Effector CD8-positive, alpha-beta T cell (primary cell): ENCODE measurements at places on chromosomes 12 and 14.

DNA sequence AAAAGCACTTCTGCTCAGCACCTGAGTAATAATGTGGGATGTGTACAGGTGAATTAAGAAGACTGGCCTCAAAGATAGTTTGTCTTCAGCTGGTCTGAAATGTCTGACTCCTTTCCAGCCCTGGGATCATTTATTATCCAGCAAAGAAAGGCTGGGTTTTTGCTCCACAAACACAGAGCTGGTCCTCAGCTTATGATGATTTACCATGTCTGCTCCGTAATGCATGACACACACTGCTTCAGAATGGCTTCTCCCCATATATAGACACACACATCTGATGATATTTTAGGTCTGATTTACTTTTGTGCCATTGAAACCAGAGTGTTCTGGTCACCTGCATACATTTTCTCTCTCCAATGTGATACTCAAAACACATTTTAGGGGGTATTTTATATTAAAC lies 225.0 kb downstream of the SLC25A21 start:
- no peak for DNase-seq

DNA sequence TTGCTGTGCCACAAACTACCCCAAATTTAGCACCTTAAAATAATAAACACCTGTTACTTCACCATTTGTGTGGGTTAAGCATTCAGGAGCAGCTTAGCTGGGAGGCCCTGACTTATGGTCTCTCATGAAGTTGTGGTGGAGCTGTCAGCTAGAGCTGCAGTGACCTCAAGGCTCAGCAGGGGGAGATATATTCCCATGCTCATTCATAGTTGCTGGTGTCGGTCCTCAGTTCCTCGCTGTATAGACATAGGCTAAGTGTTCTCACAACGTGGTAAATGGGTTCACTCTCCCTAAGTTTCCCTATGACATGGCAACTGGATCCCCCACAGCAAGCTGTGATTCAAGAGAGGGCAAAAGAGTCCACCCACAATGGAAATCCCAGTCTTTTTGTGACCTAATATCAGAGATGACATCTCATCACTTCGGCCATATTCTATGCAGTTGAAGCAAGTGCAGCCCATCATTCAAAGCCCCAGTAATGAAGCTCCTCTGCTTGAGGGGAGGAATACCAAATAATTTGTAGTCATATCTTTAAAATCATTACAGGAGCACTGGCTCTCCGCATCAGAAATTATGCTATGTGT lies 41.1 kb downstream of the PRB3 start:
- peak; percentile 1 for DNase-seq

GRCh38 chr14:75619548-75619947 lies 41.1 kb downstream of the ERG28 start:
- no peak for DNase-seq

GRCh38 chr12:97368462-97369163 lies 94.0 kb upstream of the RMST start:
- DNase-seq = no peak

DNA sequence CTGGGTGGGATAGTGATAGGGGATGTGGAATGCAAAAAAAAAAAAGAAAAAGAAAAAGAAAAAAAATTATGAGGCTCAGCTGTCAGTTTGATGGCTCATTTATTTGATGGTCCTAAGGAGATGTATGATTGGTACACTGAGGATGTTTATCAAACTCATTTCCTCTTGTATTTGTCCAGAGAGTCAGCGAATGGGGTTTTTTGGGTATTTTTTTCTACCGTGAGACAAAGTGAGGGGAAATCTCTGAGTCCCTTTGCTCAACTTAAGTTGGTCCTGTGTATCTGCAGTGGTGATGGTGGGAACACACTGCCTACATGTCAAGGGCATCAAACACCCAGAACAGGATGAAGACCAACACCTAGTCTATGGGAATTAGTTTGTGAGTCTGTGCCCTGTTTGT lies 176.9 kb upstream of the HIF1A start:
- DNase-seq = no peak
